ENCODE measurements at places on chromosomes 1 and 21.

DNA sequence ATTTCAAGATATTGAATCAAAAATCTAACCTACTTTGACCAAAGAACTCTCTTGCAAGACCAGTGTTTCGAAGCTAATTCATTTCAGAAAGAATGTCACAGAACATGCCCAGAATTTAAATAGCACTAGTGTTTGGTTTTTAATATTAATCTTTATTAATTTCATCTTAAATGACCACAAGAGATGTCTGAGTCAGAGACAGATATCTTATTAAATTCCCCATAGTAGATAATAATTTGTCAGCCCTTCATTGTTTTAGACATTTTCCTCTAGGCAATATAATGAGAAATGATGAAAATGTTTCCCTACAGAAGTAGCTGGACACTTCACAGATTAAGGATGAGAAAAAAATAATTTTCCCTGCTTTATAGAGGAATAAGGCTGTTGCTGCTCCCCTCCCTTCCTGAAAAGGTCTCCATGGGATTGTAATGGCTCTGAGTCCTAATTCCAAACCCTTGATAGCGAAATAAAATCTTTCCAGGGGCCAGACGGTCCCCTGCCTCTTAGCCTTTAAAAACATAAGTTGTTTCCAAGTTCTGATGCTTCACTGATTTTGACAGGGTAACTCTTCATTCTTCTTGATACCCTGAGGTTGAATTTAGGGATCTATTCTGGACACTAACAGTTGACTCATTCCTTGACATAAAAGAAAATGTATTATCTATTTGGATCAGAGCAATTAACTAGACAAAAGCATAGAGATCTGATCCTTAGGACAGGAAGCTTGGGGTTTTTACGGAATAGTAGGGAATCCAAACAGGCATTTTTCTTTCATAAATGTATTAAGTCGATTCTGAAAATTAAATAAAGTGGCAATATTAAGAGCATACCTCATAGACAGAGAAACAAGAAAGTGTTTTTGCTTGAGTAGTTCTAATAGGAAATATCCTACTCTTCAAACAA lies 820.8 kb downstream of the BRINP3 start:
- no peak for DNase-seq

DNA sequence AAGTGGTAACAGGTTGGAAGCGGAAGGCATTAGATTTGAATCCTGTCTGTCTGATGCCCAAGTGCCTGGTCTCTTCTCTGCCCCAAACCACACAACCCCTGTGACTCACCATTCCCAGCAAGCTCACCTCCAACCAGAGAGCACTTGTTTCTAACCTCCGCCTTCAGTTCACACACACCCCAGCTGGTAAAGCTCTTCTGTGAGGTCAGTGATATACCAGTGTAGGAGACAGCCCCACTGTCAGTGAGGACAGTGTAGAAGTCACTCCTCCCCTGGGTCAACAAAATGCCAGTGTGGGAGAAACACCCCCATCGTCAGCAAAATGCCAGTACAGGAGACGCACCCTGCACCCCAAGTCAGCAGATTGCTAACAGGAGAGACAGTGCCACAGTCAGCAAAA lies 2.6 kb downstream of the RIMS3 start:
- DNase-seq = no peak

- DNase-seq = no peak
Observed at GRCh38 chr1:236514703-236515442, 8.9 kb upstream of the LGALS8 start.

DNA sequence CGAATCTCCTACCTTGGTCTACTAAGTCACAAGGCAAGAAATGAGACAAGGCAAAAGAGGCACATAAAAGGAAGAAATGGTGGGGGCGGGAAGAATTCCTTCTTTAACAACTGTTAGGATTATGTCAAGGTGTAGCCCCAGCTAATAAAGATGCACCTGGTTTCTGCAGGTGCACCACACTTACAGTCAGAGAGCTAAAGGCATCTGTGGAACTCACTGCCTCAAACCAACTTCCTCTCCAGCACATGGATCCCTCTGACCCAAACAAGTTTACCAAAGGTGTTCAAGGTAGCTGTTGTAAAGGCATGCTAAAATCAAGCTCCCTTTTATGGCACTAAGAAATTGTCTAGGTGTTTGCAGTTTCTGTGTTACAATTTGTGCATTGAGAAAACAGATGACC lies 38.1 kb downstream of the TGFBR3 start:
- DNase-seq = no peak

GRCh38 chr1:21105807-21106206 lies 70.9 kb downstream of the EIF4G3 start:
- no peak for DNase-seq

DNA sequence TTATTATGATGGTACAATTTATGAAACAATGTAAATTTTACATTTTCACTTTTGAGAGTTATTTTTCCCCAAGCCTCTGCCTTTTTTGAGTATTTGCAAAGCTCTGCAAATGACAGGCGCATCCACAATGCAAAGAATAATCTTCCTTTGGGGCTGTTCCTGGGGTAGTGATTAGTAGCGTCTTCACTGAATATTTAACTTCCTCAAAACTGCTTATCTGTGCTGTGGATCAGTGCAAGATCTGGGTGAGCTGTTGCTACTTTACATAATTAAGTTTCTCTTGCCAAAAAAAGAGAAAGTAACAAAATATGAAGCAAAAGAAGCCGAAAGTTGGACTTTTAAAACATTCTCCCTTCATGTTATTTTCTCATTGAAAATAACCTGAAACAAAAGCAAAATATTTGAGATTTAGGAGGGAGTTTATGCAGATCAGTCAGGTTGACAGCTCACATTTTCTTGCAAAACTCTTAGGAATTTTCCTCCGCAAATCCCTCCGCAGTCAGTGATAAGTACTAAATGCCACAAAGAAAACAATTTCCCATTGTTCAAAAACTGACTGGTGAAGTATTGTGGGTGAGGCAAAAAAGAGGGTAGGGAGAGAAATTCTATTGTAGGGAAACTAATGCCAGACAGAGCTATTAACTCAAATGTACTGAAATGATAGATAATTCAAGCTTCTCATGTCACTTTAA lies 276.4 kb upstream of the B3GALT2 start:
- DNase-seq = no peak

DNA sequence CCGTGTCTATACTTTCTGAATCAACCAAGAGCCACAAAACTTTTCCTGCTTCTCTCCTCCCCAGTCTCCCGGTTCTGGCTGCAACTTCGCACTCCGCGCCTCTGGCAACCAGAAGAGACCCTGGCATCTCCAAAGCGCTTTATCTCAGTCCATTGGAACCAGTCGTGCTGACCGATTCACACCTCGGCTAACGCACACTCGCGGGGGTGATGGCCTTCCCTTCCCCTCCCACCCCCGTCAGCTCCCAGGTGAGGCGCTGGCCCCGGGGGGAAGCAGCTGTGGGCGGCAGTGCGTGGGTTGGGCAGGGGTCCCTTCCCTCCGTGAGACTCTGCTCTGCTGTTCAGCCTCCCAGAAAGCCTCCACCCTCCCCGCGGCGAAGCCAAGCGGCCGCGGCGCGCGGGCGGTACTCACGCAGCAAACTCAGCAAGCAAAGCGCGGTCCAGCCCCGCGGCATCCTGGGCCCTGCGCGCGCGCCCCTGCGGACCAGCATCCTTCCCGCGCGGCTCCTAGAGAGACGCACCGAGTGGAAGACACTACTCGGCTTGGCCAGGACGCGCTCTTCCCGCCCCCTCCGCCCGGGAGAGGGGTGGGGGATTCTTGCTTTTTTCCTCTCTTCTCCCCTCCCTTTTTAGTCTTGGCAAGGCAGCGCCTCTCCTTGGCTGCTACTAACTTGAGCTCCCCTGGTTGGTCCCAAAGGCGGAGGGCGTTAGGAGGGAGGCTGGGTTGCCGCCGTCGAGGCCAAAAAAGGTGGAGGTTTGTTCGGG lies at the start of gene CD34:
CD34 (minus strand) TSS at position 535 of the 764 bp plus-strand sequence; CDS start at position 490, 45 bp downstream.
- no peak for DNase-seq

- no peak for DNase-seq
Observed at GRCh38 chr1:105208581-105208980, 1458.9 kb downstream of the AMY1C start.

All from caudate nucleus (tissue), 63 donors.